ENCODE measurements at places on chromosomes 4 and X.

DNA sequence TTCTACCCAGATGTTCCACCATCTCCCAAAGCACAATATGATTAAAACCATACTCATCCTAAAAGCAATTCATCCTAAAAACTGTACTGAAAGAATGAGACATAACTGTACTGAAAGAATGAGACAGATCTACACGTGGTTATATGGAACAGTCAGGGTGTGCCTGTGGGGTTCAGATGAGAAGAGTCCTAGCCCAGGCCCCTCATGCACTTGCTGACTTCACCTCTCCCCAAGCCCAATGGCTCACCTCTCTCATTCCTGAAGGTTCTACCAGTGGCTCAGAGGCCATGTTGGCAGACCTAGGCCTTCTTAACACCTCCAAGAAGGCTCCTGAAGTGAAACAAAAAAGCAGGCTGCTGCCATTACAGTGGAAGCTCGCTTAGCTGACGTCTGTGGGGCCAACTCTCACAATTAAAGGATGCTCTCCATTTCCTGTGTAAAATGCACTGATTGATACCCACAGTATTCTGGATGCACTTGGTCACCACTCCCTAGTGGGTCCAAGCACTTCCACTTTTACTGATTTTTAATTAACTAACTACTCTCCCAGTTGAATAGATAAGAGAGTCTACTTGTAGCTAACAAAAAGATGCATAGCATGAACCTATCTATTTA is 3.8 kb downstream of the PLAC1 start:
- no peak for DNase-seq

DNA sequence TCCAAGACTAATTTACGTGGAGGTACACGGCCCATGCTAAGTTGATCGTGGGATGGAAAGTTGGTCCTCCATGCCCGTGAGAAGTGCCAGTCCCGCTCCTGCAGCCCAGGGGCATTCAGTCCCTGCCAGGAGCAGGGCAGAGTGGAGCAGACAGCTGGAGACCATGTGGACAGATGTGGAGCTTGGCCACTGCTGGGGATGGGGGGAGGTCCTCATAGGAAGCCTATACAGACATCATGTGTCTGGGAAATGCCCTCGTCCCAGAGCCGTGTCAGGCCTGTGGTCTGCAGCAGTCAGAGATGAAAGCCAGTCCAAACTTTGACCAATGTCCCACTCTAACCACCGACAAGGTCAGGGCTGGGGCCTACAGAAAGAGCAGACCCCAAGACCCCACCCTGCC is 118.4 kb downstream of the CPZ start:
- no peak for DNase-seq

DNA sequence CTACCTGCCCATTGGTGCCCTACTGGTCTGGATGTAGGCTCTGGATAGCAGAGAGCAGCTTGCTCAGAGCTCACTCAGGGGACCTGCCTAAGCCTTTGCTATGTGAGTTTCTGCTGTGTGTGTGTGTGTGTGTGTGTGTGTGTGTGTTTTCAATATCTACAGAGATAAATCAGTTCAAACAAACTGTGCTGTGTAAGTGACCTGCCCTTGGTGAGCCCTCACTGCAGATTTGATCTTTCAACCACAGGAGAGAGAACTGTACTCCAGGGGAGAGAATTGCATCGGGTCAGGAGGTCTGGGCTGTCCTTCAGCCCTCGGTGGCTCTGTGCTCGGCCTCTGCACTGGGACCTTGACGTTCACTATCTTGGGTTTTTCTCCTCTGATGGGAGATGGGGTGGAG is 35.0 kb upstream of the CDKN2AIP start:
- DNase-seq: no peak

GRCh38 chr4:80471756-80472155 is 136.2 kb downstream of the CFAP299 start:
- peak; percentile 22 for DNase-seq

- DNase-seq: no peak
Measured at GRCh38 chr4:22488106-22488505, 27.8 kb downstream of the ADGRA3 start.

- no peak for DNase-seq
Measured at GRCh38 chrX:130645955-130646583, 244.3 kb downstream of the RBMX2 start.

DNA sequence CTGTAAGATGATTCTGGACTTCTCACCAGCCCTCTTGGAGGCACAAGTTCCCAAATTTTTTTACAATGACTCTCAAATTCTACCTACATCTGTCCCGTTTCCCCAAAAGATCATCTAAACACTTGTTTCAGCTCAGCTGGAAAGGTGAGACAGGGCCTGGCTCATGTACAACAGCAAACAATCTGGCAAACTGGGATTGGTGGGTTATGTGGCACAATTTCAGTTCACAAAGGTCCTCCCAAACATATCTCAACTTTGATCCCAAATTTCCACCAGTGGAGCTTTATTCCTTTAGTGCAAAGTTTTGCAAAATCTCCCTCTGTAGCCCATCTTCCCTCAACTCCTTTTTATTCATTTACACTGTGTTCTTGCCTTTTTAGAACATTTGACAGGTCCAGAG is 207.1 kb downstream of the ENOX2 start:
- no peak for DNase-seq

DNA sequence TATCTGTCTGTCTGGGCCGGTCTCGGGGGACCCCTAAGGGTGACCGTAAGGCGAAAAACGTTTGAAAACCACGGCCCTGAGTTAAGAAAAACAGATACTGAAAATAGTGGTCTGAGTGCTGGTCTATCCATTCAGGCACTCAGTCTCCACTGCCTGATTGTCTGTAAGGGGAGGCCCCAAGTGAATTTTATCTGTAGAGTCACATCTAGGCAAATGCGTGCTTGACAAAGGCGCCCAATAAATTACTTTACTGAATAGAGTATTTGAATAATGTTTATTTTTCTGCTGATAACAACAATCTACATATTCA is 465 bp downstream of the HNRNPH2 start:
- DNase-seq: no peak

DNA sequence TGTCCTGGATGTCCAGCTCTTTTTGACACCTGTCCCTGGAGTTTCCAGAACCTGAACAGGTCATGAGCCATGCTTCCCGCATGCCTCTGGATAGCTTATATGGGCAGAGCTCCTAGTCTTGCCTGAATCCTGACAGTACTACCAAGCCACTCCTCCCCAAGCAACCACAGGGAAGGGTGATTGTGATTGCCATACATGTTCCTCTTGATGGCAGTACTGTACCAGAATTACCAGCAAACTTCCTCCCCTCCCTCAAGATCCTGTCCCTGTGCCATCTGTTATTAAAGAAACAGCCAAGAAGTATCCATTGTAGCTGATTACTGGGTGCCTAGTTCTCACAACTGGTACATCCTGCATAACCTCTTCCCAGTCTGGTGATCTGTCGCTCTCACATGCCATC is 264.3 kb upstream of the AGTR2 start:
- no peak for DNase-seq

All from progenitor cell of endocrine pancreas (in vitro differentiated cells).